NCI-H2029 treated with DMSO at 0.1 percent for 48 hours (cell line): ENCODE measurements at places on chromosomes 16 and 17.

DNA sequence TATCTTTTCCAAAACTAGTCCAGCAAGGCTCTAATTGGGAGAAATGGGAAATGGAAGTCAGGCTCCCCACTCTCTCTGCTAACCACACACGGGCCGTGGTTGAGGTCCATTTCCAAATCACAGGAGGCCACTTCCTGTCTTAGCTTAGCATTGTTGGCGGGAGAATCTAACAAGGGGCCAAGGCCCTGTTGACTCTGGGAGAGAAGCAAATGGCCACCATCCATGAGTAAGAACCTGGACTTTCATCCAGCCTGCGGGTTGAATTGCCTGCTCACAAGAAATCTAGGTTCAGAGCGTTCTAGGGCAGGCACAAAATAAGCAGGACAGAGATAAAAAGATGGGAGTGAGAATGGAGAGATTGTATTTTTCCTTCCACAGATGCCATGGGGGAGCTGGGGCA is 5.7 kb downstream of the FAM20A start:
- no peak for DNase-seq

DNA sequence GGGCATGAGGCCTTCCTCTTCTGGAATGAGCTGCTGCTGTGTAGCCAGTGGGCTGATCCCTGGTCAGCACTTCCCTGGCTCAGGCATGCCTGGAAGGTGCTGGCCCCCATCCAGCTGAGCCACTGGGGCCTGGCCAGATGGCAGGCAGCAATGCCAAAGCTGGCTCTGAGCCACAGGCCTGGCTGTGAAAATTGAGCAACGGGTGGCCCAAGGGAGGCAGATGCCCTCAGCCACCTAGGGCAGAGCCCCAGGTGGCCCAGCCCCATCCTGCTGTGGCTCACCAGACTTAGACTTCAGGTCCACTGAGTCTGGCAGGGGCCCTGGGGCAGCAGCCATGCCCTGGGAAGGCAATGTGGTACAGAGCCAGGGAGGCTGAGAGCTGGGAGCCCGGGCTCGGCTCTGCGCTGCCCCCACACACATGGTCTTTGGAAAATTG is 8.5 kb upstream of the CRHR1 start:
- peak; percentile 60 for DNase-seq

GRCh38 chr17:82325286-82326180 is 8.0 kb downstream of the SECTM1 start:
- no peak for DNase-seq

DNA sequence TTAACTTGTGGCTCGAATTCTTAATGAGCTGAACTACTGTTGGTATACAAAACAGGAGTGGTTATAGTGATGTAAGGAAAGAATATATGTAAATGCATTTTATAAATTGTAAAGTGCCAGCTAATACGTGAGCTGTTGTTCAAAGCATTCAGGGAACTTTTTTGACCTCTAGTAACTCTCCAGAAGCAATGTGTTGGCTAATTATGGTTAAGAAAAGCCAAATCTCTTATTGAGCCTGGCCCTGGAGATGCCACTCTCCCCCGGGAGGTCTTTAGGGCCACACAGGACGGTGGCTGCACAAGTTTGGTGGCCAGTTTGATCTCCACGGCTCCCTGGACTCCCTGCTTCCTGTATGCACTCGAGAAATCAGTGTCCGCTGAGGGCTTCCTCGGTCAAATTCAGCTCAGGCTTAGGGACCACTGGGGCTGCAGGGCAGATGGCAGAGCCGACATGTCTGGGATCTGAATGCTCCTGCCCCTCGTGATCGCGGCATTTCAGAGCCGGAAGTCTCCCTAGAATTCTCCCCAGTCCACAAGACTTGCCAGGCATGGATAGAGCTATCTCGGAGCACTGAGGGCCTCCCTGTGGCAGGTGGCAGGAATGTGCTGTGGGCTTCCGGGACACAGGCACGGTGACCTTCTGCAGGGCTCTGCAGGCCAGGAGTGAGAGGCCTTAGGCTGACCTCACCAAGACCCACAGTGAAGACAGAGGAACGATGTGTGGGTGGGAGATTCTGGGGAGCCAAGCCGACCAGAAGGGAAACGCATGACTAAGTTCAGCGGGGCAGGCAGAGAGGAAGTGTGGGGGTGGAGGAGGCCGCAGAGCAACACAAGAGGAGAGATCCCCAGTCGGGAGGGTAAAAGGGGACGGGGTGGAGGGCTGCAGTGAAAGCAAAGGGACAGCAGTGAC is 18.6 kb upstream of the PITPNM3 start:
- DNase-seq: no peak

GRCh38 chr16:83953796-83954576 is 946 bp downstream of the OSGIN1 start:
- DNase-seq: no peak

DNA sequence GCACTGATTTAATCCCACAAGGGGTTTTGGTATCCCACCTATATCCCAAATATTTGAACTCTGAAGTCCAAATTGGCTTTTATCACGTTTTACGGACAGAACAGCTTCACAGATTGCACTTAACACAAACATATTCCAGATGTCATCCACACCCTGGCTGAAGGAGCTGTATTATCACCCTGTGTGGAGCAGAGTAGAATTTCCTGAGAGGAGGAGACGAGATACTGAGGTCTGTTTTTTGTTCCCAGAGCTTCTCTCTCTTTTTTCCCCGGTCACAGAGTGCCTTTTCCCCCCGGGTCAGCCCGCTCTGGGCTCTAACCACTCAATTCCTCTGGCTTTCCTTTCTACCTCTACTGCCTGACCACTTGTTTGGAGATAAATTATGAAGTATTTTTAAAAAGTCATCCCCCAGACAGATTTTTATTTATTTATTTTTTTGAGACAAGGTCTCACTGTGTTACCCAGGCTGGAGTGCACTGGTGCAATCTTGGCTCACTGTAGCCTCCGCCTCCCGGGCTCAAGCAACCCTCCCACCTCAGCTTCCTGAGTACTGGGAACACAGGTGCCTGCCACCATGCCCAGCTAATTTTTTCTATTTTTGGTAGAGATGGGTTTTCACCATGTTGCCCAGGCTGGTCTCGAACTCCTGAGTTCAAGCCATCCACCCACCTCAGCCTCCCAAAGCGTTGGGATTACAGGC is 30.7 kb downstream of the DNAH2 start:
- DNase-seq: no peak

DNA sequence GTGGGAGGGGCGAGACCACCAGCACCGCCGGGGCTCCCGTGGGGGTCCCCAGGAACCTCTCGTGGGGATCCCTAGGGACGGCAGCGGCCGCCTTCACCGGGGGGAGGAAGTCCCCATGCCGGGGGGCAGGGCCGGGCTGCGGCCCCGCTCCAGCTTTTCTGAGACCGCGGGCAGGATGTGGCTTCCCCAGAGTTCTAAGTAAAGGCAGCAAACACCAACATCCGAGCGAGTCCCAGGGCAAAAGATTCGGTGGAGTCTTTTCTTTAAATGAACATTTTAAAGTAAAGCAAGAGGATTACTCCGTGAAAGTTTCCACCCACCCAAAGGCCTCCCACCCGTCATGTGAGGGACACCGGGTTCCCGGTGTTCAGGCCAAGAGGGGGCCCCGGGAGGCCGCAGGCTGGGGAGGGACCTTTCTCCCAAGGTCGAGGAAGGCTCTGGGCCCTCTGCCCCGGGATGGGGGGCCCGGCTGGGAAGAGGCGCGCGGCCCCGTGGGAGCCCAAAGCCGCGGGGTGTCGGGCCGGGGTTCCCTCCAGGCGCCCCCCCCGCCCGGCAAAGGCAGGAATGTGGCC is 137.2 kb upstream of the RPH3AL start:
- no peak for DNase-seq

GRCh38 chr17:21301593-21302550 is 17.4 kb downstream of the MAP2K3 start:
- no peak for DNase-seq

DNA sequence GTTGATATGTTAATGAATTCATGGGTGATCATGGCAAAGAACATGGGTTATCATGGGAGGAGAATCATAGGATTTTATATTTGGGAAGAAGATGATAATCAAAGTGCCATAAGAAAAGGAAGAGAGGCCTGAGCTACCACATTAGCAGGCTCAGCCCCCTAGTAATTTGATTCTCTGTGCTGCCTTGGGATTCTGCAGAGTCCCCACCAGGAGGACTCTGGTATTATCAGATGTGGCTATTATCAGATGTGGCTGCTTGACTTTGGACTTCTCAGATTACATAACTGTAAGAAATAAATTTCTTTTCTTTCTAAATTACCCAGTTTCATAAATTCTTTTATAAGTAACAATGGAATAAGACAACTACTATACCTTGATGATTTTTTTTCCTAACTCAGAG is 137.6 kb downstream of the ITFG1 start:
- no peak for DNase-seq

- no peak for DNase-seq
Observed at GRCh38 chr17:38980490-38981217, 13.5 kb upstream of the FBXO47 start.

DNA sequence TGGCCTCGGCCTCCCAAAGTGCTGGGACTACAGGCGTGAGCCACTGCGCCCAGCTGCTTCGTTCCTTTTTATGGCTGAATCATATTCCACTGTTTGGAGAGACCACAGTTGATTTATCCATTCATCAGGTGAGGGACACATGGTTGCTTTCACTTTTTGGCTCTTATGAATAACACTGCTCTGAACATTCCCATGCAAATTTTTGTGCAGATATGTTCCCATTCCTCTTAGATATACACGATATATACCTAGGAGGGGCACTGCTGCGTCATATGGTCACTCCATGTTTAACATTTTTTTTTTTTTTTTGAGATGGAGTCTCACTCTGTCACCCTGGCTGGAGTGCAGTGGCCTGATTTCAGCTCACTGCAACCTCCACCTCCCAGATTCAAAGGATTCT is 13.9 kb upstream of the GLIS2 start:
- no peak for DNase-seq
